ENCODE measurements at places on chromosomes 5 and 9.
A peak's percentile ranks its signal among the peaks of the same experiment; 100 is the strongest.

DNA sequence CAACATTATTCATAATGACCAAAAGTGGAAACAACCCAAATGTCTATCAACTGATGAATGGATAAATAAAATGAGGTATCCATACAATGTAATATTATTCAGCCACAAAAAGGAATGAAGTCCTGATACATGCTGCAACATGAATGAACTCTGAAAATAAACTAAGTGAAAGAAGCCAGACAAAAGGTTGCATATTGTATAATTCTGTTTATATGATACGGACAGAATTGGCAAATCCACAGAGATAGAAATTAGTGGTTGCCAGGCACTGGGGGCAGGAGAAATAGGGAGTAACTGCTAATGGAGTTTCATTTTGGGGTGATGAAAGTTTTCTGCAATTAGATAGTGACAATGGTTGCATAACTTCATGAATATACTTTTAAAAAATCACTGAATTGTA lies 47.0 kb downstream of the KIF24 start:
- DNase-seq: no peak

- DNase-seq: no peak
These were observed 44.3 kb upstream of the EXOC3 start for GRCh38 chr5:398475-399295.

DNA sequence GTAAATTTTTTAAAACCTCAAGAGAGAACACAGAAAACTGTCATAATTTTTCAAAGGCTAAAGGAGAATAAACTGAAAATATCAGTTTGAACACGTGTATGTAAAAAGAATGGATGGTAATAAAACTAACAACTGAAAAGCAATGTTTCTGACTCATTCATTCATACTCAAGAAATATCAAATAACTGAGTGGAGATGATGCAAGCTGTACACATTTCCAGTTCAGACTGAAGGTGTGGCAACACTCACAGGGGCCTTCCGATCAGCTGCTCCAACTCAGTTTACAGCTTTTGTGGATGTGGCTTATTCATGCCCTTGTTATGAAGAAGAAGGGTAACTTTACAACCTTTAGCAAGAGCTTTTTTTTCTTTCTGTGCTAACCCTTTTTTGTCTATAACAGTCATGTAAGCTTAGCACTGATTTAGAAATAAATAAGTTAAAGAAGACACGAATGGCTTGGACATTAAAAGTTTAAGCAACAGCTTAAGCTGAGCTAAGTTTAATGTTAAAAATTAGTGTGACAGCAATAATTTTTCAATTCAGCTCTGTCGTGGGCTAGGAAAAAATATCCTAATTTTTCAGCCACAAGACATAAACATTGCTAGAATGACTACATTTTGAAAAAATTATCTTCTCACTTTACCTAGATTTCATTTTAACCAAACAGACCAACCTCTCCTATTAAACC lies 453.5 kb downstream of the RAB3C start:
- peak; percentile 79 for DNase-seq

DNA sequence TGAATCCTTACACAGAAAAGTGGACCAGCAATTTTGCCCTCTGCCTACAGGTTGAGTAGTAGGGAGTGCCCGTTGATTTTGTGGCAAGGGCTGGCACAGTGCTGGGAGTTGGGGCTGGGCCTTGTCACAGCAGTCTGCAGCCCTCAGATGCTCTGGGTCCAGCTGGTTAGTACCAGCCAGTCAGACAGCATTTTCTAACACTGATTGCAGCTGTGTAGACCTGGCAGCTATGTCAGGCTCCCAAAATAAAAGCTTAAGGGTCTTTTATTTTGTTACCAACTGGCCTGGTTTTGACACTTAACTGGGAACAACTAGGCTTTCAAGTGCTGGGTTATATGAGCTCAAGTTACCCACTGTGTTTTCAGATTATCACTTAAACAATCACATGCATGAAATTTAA lies 57.7 kb downstream of the MAT2B start:
- peak; percentile 5 for DNase-seq

DNA sequence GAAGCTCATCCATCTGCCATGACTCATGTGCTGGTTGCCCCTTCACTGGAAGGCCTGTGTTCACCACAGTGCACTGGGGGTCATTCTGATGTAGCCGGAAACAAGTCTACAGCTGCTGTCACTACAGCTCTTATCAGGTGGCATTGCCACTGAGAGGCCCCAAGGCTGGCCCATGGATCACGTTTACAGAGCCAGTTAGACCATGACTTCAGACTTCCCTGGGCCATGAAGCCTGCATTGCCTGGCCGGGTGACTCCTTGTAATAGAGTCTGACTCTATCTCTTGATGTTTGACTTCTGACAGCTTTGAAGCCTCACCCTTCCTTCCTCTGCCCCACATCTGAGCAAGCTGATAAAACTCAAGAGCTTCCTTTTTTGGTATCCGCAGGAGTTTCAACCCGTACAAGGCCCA lies 473.5 kb upstream of the DAP start:
- peak; percentile 29 for DNase-seq

- DNase-seq: no peak
These were observed 16.5 kb downstream of the F2RL2 start for GRCh38 chr5:76606701-76607100.

DNA sequence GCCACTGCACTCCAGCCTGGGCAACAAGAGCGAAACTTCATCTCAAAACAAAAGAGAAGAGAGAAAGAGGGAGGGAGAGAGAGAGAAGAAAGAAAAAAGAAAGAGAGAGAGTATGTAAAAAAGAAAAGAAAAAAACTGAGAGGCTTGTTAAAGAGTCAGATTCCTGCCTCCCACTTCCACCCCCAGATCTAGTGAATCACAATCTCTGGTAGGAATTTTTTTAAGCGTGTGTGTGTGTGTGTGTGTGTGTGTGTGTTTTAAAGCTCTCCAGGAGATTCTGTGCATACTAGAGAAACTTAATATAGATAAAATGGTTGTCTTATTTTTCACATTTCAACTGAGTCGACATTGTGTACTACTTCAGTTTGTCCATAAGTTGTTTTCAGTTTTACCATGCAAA lies 32.0 kb downstream of the SAR1B start:
- DNase-seq: no peak

DNA sequence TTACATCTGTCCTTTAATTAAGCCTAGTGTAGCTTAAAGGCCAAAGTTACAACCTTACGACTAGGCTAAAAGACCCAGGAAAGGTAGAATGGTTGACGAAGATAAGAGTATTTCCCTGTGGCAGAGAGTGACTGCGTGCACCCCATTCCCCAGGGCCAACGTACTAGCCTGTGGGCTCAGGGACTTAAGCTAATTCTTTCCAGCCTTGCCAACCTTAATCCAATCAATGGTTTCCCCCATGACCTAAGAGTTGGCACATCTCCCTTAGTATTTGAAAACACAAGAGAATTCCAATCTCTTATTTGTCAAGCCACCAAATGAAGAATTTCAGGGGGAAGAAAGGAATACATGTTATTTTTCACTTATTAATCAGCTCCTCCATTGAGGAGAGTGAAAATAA lies 16.0 kb downstream of the CTNND2 start:
- DNase-seq: no peak

GRCh38 chr5:168327019-168327421 lies 35.6 kb downstream of the WWC1 start:
- DNase-seq: no peak

GRCh38 chr9:118362123-118362522 lies 657.9 kb downstream of the TLR4 start:
- DNase-seq: no peak

DNA sequence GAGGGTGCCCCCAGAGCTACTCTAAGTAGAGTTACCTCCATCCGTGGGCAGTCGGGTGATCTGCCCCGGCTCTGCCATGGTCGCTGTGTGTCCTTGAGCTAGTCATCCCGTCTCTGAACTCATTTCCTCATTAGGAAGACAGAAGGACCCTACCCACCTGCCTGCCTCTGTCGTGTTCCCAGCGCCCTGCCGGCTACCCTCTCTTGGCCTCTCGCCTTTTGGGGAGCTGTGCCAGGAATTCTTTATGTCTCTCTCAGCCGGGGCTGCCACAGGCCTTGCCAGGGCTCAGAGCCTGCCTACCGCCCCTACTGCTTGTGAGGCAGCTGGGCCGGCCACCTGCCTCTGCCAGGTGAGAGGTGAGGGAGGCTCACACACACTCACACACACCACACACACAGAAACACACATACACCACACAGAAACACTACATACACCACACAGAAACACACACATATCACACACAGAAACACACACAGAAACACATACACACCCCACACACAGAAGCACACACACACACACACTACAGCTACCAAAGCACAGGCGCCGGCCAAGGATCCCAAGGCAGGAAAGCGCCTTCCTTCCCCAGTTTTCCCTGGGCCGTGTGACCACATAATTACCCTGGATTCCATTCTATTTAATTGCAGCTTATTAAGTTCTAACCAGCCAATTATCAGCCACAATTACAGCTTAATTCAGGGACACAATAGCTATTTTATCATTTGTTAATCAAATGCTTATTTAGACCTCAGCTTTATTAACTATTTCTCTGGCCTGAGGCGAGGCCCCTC lies 41.7 kb downstream of the UNC5A start:
- peak; percentile 27 for DNase-seq

DNA sequence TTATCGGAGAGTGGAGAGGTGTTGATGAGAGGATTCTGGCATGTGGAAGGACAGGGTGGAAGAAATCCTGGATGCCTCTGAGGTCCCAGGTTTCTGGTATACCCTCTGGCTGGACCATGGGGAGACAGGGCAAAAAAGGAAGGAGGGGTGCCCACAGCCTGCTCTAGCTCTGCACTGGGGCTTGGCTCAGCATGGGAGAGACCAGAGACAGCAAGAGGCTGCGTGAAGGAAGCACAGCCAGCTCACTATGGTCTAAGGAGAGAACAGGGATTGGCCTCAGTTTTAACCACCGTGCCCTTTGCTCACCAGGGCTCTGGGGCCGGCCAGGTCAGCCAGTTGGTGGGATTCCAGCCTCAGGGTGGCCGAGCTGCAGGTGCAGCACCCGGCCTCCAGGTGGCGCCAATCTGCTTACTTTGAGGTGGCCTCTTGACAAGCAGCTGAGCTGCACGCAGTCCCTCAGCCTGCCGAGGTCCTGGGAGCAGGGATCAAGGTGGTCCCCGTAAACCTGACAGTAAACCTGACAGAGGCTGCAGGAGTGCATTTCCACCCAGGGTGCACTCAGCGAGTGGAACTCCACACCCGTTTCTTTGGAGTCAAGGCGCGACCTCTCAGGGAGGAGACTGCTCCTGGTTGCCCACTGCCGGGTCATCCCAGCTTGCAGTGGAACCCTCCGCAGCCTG lies 25.0 kb upstream of the SPTLC1 start:
- peak; percentile 68 for DNase-seq

DNA sequence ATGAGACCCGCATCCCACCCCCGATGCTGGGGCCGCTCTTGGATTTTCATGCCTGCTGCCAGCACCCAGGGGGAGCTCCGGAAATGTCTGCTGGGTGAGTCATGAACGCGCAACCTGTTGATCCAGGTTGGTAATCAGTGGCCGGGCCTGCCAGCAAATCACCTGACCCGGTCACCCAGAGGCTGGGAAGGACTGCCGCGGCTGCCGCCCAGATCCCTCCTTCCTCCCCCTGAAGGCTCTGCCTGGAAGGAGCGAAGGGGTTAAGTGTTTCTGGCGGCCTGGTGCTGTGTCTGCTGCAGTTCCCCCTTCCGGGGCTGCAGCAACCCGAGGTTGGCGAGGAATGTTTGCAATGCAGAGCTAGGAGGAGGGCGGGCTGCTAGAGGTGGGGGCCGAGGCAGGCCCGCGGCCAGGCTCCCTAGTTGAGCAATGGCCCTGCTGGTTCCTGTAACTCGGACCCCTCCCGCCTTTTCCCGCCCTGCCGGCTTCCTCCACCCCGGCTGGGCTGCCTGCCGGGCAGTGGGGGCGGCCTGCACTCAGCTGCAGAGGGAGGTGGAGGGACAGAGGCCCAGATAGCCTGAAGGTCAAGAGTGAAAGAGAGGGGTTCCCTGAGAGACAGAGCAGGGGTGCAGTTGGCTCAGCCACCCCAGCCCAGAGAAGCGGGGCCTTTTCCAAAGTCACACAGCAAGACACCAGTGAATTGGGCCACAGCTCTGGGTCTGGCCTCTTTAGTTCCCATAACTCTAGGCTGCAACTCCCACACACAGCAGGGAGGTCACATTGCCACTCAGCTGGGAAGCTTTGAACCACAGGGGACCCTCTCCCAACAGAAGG lies 156.3 kb upstream of the IER5L start:
- DNase-seq: peak; percentile 97

GRCh38 chr9:79583952-79584654 lies 12.3 kb downstream of the TLE4 start:
- peak; percentile 78 for DNase-seq

GRCh38 chr5:164191240-164191639 lies 685.8 kb downstream of the MAT2B start:
- DNase-seq: peak; percentile 65

DNA sequence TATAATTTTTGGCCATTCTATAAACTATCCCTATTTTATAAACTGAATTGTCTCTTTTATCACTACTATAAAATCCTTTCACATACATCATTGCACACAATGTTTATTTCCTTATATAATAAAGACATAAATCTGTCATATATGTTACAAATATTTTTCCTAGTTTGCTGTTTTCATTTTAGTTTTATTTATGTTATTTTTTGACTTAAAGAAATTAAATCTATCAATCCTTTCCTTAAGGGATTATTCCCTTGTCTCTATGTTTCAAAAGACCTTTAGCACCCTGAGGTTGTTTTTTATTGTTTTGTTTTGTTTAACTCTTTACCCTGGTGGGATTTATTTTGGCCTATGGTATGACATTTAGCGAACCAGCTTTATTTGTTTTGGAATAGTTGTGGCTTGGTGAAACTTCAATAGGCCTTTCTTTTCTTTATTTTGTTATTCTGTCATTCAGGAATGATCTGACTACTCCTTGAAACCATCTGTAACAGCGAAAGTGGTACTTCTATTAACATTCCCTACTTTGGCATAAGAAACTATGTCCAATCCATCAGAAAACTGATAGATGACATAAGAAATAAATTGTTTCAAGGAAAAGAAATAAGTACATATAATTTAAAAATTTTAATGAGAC lies 125.9 kb downstream of the CEP120 start:
- DNase-seq: no peak

- DNase-seq: no peak
These were observed 3.2 kb downstream of the ELL2 start for GRCh38 chr5:95958310-95959014.
